Left forelimb (tissue), 1 donor: ENCODE measurements at places on chromosomes 3 and 15.

DNA sequence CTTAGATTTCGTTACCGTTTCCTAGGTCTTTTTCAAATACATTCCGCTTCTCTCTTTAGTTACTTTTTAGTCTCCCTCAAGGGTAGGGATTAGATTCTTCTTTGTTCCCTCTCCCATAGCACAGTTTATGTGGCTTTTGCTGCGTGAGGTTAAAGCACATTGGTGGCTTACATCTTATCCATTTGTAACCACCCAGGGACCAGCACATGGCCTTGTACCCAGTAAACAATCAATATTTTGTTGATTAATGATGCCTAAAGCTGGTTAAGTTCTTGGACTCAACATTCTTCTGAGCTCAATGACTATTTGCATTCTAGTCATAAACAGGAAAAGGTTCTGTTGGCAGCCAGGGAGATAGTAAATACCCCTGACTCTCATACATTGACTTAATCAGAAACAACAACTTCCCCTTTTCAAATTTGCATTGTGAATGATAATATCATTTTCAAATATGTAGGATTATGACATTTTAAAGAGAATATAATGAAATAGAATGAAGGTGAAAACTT lies 60.2 kb downstream of the CACNA1D start:
- no peak for DNase-seq

DNA sequence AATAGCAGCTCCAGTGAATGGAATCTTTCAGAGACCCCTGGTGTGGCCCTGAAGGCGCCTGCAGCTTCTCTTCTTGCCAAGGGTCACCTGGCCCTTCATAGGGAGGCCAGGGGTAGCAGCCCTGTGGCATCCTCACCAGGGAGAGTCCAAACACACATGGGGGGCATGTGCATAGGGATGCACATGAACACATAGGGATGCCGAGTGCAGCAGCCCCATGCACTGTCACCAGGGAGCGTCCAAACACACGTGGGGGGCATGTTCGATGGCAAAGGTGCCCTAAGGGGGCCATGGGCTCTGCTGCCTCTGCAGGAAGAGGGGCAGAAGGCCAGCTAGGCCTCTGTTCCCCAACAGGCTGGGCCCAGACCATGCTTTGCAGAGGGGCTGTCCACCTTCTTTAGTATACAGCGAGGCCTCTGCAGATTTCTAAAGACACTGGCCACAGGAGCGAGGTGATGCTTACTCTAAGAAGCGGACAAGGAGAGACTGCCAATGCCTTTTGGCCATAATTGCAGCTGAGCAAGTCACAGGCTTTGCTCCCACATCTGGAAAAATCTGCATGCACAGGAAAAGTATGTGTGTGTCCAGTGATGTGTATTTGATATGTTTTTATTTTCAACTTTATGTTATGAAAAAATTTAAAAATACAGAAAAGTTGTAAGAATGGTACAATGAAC lies 21.0 kb downstream of the ANAPC13 start:
- no peak for DNase-seq

- DNase-seq = no peak
Measured at GRCh38 chr15:101207867-101208288, 44.0 kb downstream of the CHSY1 start.

GRCh38 chr3:178901204-178901603 lies 170.4 kb downstream of the ZMAT3 start:
- no peak for DNase-seq

DNA sequence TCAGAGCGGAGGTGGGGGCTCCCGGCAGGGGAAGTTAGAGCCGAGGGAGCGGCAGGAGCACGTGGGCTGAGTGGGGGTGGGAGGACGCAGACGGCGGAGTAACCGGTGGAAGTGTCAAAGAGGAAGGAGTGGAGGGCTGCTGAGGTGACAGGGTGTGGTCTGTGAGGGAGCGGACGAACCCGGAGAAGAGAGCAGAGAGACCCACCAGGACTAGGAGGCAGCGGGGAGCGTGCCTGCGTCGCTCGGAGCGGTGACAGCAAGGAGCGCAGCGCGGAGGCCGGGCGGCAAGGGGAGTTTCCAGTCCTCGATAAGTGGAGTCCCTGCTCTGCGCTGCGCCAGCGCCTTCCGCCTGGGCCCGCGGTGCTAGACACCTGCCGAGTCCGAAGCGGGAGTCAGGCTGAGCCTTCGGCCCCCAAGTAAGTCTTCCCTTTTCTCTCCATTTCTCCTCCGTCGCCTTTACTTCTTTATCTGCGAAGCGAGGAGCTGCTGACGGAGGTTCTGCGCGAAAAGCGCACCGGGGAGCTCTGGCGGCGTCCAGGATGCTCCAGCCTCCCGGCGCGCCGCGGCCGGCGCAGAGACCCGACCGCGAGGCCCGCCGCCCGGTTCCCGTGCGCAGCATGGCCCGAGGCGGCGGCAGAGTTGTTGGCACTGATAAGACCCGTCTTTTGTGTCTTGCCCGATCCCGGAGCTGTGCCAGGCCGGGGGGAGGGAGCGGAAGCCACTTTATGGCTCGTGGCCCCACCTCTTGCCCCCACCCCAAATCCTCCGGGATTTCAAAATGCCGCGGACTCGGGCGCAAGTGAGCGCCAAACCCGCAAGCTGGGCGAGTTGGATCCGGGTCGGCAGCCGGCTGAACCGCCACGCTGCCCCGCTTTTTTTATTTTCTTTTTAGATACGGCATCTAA lies 533.0 kb upstream of the SEMA6D start:
- DNase-seq = peak; percentile 75

- DNase-seq = no peak
Measured at GRCh38 chr3:37800022-37800551, 61.6 kb upstream of the CTDSPL start.

DNA sequence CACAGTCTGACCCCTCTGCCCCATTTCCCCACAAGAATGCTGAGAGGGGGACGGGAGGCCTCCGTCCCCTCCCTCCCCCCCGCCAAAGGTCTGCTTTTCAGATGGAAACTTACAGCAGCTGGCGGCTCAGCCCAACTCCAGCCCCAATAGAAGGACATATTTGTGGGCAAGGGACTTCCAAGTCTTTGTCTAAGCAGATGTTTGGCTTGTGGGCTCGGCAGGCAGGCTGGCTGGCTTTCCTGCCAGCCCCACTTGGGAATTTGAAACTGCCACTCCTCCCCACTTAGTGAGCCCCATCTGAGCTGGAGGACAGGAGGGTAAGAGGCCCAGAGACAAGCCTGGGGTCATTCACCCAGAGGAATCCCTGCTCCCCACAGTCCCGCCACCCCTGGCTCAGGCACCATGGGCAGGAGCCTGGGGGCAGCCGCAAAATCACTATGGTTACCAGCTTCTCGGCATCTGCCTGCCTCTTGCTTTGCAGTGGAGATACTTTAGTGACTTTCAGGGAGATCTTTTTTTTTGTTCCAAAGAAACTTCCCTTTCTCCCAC lies 53.6 kb downstream of the LMCD1 start:
- DNase-seq = peak; percentile 82

DNA sequence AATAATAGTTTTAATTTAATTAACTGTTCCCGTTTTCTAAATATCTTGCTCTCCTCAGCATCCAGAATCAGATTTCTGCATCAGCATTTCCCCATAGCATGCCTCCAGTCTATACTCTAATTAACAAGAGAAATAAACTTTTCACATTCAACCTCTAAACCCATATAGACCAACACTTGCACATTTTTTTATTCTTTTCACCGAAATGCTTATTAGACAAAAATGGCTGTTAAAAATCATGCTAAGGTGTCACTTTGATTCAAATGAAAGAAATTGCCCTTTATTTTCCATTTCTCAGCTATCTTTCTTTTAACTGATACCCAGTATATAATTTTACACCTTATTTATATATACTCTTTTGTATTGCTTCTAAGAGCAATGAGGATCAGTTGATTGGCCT lies 1107.1 kb upstream of the EPHA6 start:
- no peak for DNase-seq

DNA sequence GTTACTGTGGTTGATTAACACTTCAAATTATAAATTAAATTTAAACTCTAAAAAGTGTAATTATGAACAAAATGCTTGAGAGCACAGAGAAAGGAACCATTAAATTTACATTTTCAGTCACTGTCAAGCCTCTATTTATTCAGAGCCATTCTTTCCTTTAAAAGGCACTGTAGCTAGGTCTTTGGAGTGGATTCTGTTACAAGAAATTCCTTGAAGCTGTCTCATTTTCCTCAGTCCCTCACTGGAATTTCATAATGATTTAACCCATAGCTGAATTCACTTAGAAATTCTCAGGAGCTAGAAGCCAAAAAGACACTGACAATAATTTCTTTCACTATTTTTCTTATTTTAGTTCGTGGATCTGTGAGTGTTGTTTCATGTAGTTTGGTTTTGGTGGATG lies 81.2 kb upstream of the TCF12 start:
- DNase-seq = no peak

- DNase-seq = no peak
Measured at GRCh38 chr15:94404733-94405283, 173.4 kb downstream of the MCTP2 start.

- DNase-seq = no peak
Measured at GRCh38 chr3:129911261-129911861, 17.9 kb upstream of the TMCC1 start.

GRCh38 chr15:64398575-64398974 lies 10.9 kb downstream of the TRIP4 start:
- no peak for DNase-seq

DNA sequence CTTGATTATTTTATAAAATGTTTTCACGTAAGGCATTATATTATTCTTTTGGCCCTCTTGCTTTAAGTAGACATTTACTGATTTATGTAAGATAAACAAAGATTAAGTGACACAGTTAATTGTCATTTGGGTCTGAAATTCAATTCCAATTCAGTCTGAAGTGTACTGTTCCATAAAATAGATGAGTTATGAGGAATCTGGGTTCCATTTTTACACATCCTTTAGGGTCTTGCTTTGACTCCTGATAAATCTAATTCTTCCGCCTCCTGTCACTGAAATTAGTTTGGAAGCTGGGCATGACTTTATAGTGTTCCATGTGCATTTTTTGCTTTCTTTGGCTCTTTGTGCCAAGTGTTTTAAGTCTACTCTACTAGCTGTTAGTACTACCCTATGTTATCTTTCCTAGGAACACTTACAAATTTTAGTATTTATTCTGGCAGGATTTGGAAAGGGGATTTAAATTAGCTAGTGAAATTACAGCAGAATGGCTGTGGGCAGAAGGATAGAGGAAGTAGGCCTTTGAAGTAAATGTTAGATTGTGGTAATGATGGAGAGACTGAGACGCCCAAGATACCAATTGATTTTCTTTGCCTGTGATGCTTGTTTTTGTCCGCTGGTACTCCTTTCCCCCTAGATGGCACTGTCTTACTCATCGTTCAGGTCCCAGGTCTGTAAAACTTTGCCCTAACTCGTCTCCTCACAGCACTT lies 14.3 kb downstream of the ARL8B start:
- no peak for DNase-seq

- DNase-seq = no peak
Measured at GRCh38 chr3:169008776-169009358, 654.6 kb downstream of the MECOM start.

DNA sequence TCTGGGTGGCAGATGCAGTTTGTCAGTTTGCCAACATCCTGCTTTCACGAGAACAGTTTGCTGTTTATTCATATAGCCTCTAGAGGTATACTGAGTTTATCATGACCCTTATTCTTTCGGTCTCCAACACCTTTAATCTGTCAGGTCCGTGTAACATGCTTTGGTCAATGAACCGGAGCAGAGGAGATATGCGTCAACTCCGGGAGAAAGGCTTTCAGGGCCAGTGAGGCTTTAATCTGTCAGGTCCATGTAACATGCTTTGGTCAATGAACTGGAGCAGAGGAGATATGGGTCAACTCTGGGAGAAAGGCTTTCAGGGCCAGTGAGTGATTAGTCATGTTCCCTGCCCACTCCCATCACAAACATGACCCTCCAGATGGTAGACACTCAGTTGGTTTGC lies 16.9 kb upstream of the GPD1L start:
- DNase-seq = no peak

- no peak for DNase-seq
Measured at GRCh38 chr3:141965471-141965870, 89.0 kb downstream of the ATP1B3 start.

DNA sequence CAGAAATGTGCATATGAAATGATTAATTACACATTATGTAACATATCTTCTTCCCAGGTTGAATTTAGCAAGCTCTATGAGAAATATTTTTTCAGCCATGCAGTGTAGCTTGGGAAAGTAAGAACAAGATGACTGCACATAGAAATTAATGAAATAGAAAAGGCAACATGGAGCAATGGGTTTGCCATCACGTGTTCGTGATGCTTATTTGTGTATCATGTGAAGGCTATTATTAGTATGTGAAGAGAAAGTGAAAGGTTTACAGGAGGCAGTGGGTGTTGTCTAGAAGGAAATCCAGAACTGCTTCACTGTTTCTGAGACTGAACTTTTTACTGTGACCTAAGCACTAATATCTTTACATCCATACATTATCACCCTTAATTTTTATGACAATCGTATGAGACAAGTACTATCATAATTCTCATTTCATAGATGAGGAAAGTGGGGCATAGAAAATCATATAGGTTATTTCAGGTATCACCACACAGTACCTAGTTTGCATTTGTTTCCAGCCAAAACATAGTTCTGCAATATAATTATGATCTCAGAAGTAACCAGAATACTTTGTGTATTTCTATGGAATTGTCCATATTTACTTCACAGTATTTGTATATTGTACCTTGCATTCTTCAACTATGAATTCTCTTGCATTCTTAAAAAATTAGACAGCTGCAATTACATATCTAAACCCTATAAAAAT lies 14.9 kb downstream of the SERPINI1 start:
- no peak for DNase-seq

DNA sequence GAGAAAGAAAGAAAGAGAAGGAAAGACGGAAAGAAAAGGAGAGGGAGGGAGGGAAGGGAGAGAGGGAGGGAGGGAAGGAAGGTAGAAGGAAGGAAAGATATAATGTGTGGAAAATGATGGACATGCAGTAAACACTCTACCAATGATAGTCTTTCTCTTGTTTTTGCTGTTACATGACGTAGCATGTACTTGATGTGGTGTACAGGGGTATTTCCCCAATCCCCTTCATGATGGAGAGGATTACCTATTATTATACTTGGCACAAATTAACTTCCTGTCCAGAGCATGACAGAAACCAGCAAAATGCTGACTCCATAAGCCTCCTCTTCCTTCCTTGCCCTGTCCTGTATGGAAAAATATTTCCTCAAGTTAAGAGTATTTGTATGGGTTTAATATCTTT lies 124.4 kb downstream of the B3GALNT1 start:
- no peak for DNase-seq

- DNase-seq = peak; percentile 54
Measured at GRCh38 chr15:31311735-31312619, 14.7 kb upstream of the KLF13 start.

GRCh38 chr3:187522293-187522692 lies 147.9 kb downstream of the SST start:
- DNase-seq = no peak

GRCh38 chr3:187516446-187517185 lies 148.4 kb downstream of the RTP4 start:
- DNase-seq = no peak

GRCh38 chr3:184630861-184631471 lies 69.4 kb downstream of the EPHB3 start:
- DNase-seq = no peak

GRCh38 chr3:41198046-41198445 lies 1.3 kb upstream of the CTNNB1 start:
- no peak for DNase-seq

- DNase-seq = no peak
Measured at GRCh38 chr3:71444028-71444860, 139.3 kb downstream of the FOXP1 start.
